ENCODE measurements at places on chromosomes 12 and 14. TPM values are rescaled to one million over a fixed set of nuclear protein-coding genes. Genes with fewer than 3 reads are reported as not detected.
A peak's percentile ranks its signal among the peaks of the same experiment; 100 is the strongest.

DNA sequence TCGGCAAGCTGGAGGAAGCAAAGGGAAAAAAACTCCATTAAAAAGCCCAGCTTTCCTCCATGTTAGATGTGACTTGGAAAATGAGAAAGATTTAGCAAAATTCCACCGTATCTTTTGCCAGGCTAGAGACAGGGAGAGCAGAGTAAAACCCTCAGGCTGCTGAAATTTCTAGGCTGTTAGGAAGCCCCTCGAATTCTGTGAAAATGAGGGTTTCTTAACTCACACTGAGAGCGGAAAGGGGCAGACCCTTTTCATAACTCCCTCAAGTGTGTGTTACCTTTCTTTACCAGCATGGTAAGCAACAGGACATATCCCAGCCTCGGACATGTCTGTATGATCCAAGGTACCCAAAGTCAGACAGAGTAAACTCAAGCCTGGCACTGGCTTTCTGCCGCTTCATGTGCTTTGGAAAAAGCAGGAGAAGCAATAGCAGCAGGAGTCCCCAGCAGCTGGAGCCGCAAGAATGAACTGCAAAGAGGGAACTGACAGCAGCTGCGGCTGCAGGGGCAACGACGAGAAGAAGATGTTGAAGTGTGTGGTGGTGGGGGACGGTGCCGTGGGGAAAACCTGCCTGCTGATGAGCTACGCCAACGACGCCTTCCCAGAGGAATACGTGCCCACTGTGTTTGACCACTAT, at the start of gene RHOJ:
RHOJ (plus strand) TSS at position 37 of the 637 bp plus-strand sequence; CDS start at position 464, 427 bp downstream.
- DNase-seq: peak; percentile 30

- DNase-seq: peak; percentile 83
These were observed 5.5 kb upstream of the TC2N start for GRCh38 chr14:91872517-91873470.

The RTN1 gene
- 3.0 TPM for total RNA-seq

The LRRK2 gene
- 7.7 TPM for total RNA-seq

The CPNE6 gene
- not detected for total RNA-seq

The CLEC14A gene
- 31.8 TPM for total RNA-seq

The C1QL4 gene
- total RNA-seq: not detected
